Posterior cingulate gyrus (tissue), 11 donors: ENCODE measurements at places on chromosomes 13 and 19.

- no peak for DNase-seq
Measured at GRCh38 chr19:18776736-18777135, 14.4 kb downstream of the COMP start.

GRCh38 chr13:42047561-42048341, 697 bp upstream of the DGKH start:
- peak; percentile 28 for DNase-seq

DNA sequence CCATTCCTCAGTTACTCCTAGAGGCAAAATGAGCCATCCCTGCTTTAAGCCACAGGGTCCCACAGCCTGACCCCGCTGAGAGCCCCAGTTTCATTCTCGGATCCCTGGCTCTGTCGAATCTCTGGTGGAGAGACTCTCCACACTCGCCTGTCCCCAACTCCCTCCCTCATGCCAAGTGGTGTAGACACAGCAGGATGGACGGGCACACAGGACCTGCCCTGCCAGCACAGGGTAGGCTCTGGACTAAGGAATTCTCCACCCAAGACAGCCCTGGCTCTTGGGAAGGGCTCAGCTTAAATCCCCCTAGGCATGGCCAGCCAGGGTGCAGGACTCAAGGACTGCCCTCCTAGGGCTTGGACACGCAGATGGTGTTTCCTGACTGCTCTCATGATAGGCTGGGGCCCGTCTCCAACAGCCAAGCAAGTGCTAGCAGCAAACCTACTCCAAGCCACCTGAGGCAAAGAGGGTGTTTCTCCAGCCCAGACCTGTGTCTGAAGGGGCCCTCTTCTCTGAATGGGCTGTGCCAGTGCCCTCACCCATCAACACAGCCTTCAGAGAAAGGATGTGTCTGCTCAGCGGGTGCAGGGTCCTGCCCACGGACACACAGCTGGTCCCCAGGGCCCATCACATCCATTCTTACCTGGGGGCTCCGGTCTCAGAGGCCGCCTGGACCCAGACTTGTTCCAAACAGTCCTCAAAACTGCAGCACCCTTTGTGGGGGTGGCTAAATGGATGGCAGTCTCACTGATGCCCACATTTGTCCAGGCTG, 65.3 kb downstream of the PEPD start:
- DNase-seq: no peak

- DNase-seq: no peak
Measured at GRCh38 chr13:29977476-29978120, 127.2 kb upstream of the UBL3 start.

- DNase-seq: no peak
Measured at GRCh38 chr13:54305377-54305776, 1276.8 kb downstream of the OLFM4 start.

DNA sequence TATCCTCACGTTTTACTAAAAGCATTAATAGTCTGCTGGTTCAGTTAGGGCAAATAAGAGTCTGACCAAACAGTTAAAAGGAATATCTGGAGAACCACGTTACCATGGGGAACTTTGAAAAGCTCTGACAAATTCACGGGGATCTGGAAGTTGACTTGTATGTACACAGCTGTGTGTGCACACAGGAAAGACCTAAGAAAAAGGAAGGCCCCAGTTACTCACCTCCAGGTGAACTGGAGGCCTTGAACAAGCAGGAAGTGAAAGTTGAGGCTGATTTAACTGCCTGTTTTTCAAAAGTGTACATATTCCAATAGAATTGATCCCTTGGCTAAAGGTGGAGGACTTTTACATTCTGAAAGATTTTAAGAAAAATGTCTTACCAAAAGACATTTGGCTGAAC, 1891.6 kb upstream of the PCDH20 start:
- no peak for DNase-seq
